Motor neuron (in vitro differentiated cells): ENCODE measurements at places on chromosomes 11 and 22.

DNA sequence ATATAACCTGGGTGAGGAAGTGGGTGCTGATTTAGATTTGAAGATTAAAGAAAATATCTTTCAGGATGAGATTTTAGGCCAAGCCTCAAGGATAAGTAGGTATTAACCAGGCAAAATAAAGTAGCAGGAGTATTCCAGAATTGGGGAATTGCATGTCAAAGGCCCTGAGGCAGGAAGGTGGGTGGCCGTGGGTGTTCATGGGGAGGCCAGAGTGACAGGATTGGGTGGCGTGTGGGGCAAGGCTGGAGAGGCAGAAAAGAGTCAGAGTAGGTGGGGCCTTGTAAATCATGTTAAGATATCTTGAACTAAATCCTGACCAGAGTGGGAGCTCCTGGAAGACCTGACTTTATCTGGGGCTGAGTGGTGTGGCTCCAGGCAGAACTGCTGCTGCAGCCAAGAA, 19.7 kb upstream of the WT1 start:
- no peak for ATAC-seq

- peak; percentile 79 for ATAC-seq
Observed at GRCh38 chr11:115300660-115301428, 203.4 kb downstream of the CADM1 start.

- ATAC-seq, result no peak
Observed at GRCh38 chr11:45142241-45143055, 4.0 kb upstream of the PRDM11 start.

DNA sequence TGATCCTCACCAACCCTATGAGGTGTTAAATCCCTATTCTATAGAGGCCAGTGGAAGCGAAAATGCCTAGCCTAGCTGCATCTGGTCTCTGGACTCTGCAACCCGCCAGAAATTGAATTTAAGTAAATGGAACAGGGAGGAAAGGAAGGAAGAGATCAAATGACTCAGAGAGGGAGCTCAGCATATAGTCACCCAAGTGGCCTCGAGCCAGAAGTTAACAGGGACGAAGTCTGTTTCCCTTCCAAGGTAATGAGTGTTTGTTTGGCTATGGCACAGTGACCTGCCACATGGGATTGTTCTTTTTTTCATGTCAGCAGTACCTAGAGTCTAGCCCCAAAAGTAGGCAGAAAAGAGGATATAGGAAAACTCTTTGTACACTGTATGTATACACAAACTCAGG, 66.3 kb downstream of the PAK1 start:
- ATAC-seq, result no peak

DNA sequence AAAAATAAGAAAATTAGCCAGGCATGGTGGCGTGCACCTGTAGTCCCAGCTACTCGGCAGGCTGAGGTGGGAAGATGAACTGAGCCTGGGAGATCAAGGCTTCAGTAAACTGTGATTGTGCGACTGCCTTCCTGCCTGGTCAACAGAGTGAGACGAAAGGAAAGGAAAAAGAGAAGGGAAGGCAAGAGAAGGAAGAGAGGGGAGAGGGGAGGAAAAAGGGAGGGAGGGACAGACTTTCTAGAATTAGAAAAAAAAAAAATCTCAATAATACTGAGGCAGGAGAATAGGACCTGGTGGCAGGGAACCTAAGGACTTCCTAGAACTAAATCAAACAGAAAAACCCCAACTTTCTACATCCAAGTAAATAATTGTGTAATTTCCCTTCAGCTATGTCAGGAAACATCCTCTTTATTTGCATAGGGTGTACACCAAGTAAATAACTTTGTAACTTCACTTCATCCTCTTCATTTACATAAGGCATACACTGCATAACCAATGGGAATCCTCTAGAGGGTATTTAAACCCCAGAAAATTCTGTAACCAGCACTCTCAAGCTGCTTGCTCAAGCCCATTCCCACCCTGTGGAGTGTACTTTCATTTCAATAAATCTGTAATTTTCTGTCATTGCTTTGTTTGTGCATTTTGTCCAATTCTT, 8.7 kb downstream of the SBF2 start:
- ATAC-seq, result peak; percentile 90

DNA sequence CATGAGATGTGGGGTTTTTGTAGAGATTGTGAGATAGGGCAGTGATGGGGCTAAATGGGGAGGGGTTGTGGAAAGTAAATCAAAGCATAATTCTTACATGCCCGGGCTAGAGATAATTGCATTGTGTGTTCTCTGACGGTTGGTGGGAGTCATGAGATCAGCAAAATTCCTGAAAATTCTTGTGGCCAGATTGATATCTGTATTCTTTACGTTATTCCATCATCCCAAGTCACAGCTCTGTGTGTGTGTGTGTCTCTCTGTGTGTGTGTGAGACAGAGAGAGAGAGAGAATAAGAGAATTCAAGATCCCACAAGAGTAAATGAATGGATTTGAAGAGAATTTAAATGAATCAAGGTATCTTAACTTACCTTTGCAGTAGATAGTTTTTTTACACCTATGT, 138.6 kb upstream of the ARHGAP20 start:
- ATAC-seq, result no peak

- ATAC-seq, result no peak
Observed at GRCh38 chr11:79249295-79249993, 191.4 kb downstream of the TENM4 start.

GRCh38 chr11:121071846-121072450, 29.1 kb upstream of the TECTA start:
- ATAC-seq, result peak; percentile 99

- ATAC-seq, result no peak
Observed at GRCh38 chr11:70100280-70100603, 22.1 kb downstream of the ANO1 start.

DNA sequence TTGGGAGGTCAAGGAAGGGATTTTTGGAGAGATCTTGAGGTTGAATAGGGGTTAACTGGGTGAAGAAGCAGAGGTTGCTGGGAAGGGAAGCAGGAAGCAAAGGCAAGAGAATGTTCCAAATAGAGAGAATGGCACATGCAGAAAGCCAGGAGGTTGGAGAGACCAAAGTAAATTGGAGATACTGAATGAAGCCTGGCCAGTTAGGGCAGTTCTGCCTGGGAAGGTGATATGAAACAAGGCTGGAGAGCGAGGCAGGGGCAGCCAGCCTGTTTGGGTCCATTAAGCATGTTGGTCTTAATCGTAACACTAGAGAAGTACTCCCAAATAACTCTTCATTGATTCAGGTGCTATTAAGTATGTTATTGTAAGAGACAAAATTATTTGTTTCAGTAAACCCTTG, 48.2 kb downstream of the ZNF143 start:
- no peak for ATAC-seq

GRCh38 chr11:103499710-103500340, 390.6 kb downstream of the DYNC2H1 start:
- no peak for ATAC-seq

DNA sequence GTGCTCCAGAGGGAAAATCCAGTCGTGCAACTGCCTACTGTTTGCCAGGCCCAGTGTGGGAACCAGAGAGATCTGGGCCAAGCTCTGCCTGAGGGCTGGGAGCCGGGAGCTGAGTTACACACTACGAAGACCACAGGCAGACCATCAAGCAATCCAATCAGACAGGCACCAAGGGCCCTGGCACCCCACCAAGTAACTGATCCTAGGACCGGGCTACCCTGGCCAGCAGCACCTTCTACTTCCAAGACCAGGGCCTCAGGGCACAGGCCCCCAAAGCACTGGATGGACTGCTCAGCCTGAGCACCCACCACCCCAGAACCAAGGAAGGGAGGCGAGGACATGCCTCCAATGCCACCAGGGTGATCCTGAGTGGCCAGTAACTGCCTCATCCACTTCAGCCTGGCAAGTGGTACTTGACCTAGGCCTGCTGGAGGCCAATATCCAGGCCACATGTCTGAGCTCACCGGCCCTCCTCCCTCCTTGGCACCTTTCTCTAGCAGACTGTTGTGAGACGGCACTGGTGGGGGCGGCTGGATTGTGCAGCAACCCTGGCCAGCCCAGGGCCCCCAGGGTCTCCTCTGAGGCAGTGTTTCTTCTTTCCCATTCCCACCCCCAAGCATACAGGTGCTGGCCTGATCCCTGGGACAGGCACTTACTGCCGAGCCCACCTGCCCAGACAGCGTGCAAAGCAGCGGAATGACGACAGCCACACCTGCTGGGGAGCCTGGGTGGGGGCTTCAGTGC, 20.7 kb upstream of the ARFGAP3 start:
- no peak for ATAC-seq

GRCh38 chr11:94533696-94534630, 9.8 kb upstream of the FUT4 start:
- no peak for ATAC-seq

- no peak for ATAC-seq
Observed at GRCh38 chr11:121671283-121672168, 218.8 kb upstream of the SORL1-AS1 start.

GRCh38 chr22:37330200-37331033, 48.1 kb downstream of the CYTH4 start:
- peak; percentile 90 for ATAC-seq

- no peak for ATAC-seq
Observed at GRCh38 chr11:33618351-33618710, 82.3 kb downstream of the C11orf91 start.

DNA sequence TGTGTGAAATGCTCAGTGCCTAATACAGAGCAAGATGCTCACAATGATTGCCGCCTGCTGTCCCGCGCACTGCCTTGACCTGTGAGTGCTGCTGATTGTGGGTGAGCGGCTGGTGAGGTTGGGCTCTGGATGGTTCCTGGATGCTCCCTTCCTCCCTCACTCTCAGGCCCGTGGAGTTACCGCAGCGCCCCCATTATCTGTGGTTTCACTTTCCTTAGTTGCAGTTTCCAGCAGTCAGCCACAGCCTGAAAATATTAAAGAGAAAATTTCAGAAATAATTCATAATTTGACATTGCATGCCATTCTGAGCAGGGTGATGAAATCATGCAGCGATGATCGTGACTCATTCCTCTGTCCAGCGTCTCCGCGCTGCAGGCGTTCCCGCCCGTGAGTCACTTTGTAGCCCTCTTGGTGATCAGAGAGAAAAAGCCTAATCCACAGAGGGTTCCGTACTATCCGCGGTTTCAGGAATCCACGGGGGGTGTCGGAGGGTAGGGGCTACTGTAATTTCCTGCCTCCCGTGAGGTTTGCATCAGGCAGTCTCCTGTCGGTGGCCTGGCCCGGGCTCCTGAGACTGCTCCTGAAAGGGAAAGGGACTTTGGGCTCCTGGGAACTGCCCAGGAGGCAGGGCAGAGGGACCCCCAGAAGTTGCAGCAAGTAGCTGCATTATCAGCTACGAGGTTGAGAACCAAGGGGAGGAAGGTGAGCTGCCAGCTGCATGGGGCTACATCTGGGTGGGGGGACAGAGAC, 10.6 kb downstream of the RPL3 start:
- peak; percentile 74 for ATAC-seq

GRCh38 chr11:119482521-119483011, 59.6 kb upstream of the THY1 start:
- no peak for ATAC-seq

DNA sequence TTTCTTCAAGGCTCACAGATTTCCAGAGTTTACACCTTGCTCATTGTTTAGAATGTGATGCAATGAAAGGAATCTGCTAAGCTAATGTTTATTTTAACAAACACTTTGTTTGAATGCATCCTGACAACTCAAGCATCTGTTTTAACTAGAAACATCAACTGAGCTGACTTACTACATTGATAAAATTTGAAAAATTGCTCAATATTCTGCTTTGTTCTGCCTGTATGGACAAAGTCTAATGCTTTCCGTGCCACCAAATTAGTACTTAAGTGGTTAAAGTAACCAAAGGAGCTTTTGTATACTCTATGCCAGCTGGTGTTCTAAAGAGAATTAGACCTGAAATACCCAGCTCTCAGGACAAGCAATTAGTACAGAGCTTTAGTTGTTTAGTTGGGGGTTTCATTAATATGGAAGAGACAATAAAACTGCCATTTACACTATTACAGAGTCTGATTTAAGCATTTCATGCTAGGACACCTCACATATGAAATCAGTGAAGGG, 105.2 kb downstream of the MAML2 start:
- peak; percentile 60 for ATAC-seq

DNA sequence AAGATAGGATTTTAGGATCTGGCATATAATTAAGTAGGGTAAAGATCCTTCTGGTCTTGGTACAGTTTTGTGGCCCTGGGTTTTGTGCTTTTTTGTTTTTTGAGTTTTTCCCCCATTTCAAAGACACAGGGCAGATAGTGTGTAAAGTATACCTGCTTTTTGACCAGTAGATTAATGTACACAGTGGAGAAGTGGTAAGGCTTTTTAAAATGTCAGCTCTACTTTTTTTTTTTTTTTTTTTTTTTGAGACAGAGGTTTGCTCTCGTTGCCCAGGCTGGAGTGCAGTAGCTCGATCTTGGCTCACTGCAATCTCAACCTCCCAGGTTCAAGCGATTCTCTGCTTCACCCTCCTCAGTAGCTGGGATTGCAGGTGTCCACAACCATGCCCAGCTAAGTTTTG, 4.0 kb downstream of the EP300 start:
- no peak for ATAC-seq

DNA sequence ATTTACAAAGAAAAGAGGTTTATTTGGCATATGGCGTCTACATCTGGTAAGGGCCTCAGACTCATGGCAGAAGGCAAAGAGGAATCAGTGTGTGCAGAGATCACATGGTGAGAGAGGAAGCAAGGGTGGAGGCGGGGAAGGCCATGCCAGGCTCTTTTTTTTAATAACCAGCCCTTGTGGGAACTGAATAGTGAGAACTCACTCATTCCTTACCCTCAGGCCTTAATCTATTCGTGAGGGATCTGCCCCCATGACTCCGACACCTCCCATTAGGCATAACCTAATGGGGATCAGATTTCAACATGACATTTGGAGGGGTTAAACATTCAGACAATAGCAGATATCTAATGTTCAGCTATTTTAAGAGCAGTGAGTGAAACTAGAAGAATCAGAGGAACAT, 55.7 kb downstream of the ATM start:
- ATAC-seq, result peak; percentile 66

GRCh38 chr22:20424568-20424931, 13.1 kb downstream of the SCARF2 start:
- no peak for ATAC-seq

DNA sequence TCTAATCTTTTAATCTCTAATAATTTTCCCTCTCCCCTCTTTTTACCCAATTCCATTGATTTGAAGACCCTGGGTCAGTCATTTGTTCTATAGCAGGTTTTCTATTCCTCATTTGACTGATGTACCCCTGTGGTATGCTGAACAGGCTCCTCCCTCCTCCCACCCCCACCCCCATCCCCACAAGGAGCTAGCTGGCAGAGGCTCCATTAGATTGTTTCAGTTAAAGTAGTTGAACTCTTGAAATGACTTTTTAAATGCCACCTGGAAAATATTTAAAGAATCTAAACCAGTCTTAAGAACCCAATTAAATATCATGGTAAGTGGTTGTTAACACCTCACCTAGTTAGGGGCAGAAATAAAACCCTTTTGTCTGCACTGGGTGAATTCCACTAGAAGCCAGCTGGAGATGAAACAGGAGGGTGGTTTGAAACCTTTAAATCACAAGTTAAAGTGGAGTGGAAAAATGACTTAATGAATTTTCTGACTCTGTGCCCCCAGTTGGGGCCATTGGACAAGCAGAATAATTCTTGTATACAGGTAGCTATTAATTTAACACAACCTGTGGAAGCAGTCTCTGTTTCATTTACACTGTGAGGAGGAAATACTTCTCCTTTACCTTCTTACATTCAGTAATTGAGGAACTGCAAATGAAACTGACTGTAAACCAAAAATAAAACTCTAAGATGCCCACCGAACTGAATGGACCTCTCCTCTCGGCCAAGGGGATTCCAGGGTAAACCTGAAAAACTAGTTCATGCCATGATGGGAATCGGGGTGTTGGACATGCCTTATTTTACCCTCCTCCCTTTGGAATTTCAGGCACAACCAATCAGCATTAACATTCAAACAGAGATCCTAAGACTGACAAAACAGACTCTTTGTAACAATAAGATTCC, 30.7 kb downstream of the PRR5L start:
- no peak for ATAC-seq

GRCh38 chr11:11604370-11604990, 17.3 kb downstream of the GALNT18 start:
- ATAC-seq, result no peak
